Mesenteric fat pad (tissue), 1 donor: ENCODE measurements at places on chromosomes 1 and 21. TPM values are rescaled to one million over a fixed set of nuclear protein-coding genes. Genes with fewer than 3 reads are reported as not detected.

DNA sequence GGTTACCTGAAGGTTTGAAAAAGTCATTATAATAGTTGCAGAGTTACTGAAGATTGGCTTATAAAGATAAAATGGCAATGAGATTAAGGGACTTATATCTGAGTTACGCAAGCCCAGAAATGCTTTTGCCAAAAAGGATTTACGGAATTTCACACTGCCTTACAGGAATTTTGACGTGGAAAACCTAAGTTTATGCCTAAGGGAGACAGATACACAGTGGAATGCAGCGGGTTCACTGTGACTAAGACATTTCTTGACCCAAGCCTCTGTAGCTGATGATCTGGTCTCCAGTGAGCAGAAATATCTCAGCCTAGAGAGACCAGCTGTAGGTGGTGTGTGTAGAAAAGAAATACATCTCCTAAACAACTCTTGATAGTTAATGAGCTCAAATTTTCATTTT lies 10.1 kb upstream of the EXO1 start:
- no peak for DNase-seq

SAMD11 gene
- 2.8 TPM for total RNA-seq

C1orf21 gene
- total RNA-seq, result 49.5 TPM

DNA sequence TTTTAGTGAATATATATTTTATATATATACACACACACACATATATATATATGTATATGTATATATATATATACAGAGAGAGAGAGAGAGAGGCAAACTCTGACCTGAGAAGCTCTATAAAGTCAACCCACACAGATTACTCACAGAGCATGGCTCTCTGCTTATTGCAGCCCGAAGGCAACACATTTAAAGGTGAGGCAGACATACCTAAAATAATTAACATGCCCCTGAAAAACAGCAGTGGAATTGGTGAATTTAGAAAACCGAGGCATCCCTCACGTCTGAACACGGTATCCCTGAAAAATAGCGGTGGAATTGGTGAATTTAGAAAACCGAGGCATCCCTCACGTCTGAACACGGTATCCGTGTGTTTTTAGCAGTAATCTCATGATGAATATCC lies 228.2 kb downstream of the KIF26B start:
- no peak for DNase-seq

- DNase-seq, result no peak
These were observed 5.3 kb upstream of the CD55 start for GRCh38 chr1:207316141-207316540.

- no peak for DNase-seq
These were observed 102.3 kb upstream of the LMO4 start for GRCh38 chr1:87226341-87226760.

DNA sequence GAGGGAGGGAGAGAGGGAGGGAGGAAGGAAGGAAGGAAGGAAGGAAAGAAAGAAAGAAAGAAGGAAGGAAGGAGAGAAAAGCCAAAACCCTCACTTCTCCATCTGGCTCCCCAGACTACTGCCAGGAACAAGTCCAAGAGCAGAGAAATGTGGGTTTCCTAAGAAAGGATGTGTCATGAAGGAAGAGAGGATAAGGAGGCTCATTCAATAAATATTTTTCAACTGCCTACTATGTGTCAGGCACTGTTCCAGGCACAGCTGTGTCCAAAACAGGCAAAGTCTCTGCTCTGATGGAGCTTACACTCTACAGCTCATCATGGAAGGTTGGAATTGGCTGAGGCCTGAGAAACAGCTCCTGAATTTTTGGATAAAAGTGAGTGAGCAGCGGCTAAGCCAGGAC lies 42.6 kb upstream of the ATP2B4 start:
- no peak for DNase-seq

DNA sequence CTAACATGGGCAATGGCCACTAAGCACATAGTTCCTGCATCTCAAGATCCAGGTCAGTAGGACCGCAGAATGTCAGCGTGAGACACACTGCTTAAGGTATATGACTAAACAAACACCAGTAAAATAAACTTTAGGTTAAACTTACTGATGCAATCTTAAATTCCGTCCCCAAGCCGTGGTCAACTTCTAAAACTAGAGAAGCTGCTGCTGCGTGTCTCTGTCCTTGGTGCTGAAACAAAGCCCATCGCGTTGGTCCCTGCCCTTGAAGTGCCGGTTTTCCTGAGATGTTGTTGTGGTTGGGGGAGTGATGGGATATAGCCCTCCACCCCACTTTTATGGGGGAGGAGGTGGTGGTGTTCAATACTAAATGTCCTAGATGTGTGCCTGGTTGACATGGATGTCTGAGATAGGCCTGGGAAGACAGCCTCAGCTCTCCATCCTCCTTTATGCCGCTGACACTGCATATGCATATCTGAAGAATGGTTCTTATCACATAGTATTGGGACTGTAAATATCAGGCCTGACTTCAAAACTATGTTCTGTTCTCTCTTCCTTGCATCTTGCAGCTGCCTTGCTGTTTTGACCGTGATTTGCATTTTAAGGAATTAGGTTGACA lies 72.0 kb upstream of the KCNA3 start:
- no peak for DNase-seq

TFF2 gene
- total RNA-seq, result not detected

DNA sequence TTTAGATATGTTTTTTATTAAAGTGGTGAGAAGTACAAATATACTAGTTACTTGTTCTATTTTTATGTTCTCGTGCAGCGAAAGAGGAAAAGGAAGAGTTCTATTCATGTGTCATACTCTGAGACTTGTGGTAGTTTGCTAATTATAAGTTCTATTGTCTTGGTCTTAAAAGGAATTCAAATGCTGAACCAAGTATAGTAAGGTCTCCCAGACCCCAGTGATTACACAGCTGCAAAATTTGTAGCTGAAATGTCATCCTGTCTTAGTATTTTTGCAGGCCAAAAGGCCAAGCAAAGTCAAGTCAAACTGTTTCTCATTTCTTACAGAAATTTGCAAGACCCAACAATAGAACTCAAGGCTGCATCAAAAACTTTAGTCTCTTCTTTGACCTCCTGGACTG lies 268.7 kb downstream of the CHRM3 start:
- DNase-seq, result no peak

- no peak for DNase-seq
These were observed 132.1 kb downstream of the TGFBR3 start for GRCh38 chr1:91753878-91754277.

DNA sequence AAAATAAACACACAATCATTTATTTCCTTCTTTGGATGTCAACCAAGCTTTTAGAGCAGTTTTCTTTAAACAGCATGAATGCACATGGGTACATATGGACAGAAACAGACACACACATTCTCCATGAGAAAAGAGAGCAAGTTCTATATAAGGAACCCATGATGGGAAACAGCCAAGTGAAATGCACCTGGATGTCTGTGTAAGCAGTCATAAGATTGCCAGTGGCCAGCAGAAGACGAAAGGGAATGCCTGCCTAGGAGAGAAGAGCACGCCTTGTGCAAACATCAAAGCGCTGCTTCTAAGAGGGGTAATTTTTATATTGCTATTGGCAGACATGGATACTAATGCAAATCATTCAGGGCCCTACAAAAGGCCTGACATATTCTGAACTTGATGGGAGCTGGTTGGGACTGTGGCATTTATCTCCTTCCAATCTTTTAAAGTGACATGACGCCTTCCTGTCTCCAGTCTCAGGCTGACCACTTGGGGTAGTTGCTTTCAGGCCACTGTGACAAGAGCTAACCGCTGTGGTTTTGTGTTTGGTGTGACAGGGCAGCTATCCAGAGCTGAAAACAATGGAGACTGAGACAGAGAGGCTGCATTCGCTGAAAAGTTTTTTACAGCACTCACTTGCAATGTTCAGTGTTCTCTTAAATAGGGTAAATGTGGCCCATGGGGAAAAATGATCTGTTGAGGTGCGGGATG lies 75.0 kb upstream of the DPT start:
- DNase-seq, result no peak

DNA sequence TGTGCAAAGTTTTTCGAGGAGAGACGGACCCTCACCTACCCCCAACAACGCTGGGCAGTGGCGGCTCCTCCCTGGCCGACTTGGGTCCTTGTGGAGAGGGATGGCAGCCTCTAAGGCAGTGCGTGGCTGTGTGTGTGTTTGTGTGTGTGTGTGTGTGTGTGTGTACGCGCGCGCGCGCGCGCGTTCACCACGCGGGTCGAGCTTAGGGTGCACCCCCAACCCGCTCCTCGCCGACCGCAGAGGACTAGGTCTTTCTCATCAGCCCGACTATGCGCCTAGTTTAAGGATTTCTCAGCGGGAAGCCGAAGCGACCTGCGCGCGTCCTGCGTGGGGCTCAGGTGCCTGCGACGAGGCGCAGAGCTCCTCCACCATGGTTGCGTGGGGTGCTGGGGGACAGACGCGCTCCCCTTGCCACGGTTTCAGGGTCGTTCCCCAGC lies 940 bp downstream of the SOX13 start:
- peak; percentile 82 for DNase-seq

- no peak for DNase-seq
These were observed 258.1 kb downstream of the SDCCAG8 start for GRCh38 chr1:243513726-243514491.

DNA sequence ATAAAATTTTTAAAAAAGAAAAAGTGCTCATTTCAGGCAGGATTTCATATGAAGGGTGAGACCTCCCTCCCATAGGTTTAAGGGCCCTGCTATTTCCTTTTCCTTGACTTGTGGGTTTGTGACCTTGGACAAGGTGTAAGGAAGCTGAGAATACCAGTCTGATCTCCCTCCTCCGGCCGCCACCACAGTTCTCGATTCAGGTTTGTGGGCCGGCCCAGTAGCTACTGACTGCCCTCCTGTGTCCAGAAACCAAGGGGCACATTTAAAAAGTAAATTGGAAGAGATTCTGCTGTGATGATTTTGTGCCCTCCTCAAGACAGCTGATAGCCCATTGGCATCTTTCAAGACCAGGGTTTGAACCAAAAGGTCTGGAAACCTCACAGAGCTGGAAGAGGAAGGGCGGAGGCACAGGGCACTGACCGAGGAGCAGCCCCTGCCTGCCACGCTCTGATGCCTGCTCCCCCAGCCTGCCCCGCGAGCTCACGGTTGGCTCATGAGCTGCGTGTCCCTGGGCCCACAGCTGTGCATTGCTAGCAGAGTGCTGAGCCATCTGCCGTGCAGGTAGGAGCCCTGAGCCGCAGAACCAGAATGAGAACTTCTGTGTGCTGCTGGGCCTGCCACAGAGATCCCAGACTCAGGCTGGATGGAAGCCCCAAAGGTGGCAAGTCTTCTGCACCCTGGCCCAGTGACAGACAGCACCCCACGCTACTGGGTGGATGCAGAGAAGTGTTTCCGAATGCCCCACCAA lies 348.7 kb downstream of the NPHP4 start:
- DNase-seq, result no peak

DNA sequence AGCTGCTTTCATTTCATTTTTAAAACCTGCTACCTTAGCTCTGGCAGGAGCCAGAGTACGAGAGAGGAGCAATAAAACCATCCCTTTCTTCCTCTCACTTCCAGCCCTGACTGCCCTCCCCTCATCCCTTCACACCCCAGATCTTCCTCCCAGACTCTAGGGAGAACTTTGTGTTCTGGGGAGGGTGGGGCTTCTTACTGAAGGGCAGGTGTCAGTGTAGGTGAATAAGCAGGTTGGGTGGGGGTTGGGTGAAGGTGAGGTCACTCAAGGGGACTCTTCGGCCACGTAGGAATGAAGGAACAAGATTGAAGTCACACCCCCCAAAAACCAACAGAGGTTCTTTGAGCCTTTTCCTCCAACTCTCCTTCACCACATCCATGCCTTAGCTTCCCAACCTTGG lies 88.9 kb downstream of the CD58 start:
- DNase-seq, result no peak

GRCh38 chr21:34183331-34183928 lies 110.1 kb downstream of the MRPS6 start:
- DNase-seq, result no peak

- DNase-seq, result no peak
These were observed 1071.2 kb downstream of the TTLL7 start for GRCh38 chr1:82927753-82928152.

ABCG1 gene
- 25.9 TPM for total RNA-seq

NRAS gene
- total RNA-seq, result 32.3 TPM

- DNase-seq, result no peak
These were observed 503 bp upstream of the PIGM start for GRCh38 chr1:160032165-160032820.

GRCh38 chr1:193113992-193114332 lies 7.9 kb upstream of the CDC73 start:
- no peak for DNase-seq

DNA sequence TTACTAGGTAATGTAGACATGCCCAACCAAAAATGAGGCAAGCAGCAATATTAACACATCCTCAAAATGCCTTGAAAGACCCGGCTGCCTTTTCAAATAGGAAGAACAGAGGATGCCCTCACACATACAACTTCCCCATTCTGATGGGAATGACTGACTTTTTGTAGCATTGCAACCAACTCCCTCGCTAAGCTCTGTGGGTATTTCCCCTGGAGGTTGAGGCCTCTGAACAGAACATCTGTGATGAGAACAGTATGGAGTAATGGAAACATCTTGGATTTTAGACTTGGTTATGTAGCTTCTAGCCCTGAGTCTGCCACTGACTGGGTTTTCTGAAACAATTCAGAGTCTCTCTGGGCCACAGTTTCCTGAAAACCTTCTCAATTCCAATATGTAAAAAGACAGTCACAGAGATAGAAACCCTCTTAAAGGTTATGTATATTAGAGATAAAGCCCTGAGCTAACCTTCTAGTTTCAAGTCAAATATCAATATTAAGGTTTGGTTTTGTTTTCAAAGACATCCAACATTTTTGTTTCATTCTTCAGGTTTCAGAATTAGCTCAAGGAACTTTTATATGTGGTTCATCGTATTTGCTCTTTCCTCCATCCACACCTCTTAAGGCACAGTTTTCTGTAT lies 311.5 kb downstream of the SETD4 start:
- DNase-seq, result no peak

DNA sequence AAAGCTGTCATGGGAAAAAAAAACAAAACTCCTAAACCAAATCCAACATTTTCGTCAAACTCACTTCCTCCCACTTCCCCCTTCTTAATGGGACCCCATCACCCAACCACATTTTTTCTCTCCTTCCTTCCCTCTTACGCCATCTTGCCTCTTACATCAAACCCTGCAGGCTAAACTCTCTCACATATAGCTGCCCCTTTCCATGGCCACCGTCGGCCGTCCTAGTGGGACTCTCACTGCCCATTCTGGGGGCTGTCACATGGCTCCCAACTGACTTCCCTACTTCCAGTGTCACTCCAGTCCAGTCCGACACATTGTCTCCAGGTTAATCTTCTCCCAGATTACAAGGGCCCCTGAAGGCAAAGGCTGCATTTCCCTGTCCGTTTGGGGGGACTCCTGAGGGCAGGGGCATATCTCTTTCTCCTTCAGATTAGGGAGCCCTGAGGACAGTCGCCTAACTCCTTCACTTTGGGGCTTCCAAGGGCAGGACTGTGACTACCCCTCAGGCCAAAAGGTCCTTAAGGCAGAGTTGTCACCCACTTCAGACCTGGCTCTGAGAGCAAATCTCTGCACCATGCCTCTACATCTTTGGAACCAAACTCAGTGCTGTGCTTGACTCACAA lies 658 bp downstream of the UBXN11 start:
- DNase-seq, result no peak

- DNase-seq, result no peak
These were observed 1.2 kb downstream of the CAMK2N1 start for GRCh38 chr1:20484519-20485462.

- DNase-seq, result no peak
These were observed 103.6 kb upstream of the GPR52 start for GRCh38 chr1:174344162-174344561.

HSPG2 gene
- total RNA-seq, result 543 TPM
